ENCODE measurements at places on chromosomes 7 and 10. TPM values are rescaled to one million over a fixed set of nuclear protein-coding genes. Genes with fewer than 3 reads are reported as not detected.

DNA sequence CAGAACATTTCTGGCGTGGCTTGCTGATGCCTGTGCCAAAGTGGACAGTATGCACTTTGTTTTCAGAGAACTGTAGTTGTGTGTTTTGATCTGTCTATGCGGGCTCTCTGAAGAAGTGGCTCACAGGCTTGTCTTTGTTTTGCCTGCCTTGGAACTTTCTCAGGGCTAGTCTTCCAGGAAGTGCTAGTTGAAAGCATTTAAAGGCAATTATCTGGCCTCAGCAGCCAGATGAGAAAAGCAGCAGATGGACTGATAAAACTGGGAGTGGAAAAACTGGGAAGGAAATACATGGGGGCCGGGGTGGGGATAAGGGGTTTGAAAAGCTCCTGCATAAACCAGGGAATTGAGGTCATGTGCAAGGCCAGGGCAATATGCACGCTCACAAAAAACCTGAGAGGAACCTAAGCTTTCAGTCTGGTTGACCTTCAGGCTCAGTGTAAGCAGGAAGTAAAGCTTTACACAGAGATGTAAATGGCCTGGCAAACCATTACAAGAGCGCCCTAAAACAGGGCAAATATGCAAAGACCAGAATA is 94.5 kb downstream of the ZNF33B start:
- no peak for DNase-seq

- DNase-seq, result no peak
These were observed 58.3 kb downstream of the SHOC2 start for GRCh38 chr10:110977662-110978061.

GRCh38 chr10:4723860-4724259 is 102.1 kb upstream of the AKR1E2 start:
- DNase-seq, result no peak

GRCh38 chr7:29115753-29116152 is 30.6 kb downstream of the CPVL start:
- DNase-seq, result no peak

DNA sequence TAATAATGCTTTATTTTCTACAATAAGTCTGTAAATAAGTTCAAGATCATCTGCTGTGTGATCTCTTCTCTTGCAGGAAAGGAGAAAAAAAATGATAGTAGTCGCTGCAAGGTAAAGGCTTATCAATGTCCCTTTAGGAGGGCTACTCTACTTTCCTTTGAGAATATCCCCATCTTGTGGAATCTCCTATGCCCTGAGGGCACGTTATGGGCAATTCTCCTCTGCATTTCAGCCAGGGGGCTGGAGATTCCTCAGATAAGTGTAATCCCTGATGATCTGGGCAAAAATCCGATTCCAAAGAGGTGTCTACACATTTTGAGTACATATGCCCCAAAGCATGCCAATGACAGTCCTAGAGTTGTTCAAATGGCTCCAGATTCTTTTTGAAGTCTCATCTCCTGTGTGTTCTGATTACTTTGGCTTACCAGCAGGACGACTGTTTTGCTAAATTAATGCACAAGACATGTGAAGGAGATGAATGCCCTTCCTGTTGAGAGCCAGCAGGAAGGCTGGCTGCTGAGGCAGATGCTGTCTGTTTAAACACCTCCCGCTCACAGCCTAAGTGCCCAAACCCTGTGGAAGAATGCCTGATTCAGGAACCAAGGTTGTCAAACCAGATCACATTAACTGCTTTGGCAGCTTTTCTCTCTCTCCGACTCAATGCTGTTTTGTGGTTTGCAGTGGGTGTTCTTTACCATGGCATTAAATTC is 171.2 kb upstream of the COL1A2 start:
- no peak for DNase-seq

DNA sequence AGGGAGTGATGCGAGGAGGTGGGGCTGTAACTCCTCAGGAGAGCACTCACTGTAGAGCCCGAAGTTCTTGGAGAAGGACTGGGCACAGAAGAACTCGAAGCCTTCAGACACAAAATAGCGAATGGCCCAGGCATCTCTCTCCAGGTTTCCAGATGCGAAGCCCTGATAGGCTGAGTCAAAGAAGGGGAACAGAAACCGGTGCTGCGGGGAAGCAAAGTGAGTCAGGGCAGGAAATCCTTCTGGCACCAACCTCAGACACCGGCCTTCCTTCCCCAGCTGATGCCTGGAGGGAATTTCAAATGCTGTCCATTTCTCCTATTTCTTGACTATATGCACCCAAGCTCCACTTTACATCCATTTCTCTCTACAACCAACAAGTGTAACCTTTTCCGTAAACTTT is 26.8 kb downstream of the GOT1 start:
- no peak for DNase-seq

GRCh38 chr7:47080816-47081215 is 501.1 kb downstream of the TNS3 start:
- no peak for DNase-seq

DNA sequence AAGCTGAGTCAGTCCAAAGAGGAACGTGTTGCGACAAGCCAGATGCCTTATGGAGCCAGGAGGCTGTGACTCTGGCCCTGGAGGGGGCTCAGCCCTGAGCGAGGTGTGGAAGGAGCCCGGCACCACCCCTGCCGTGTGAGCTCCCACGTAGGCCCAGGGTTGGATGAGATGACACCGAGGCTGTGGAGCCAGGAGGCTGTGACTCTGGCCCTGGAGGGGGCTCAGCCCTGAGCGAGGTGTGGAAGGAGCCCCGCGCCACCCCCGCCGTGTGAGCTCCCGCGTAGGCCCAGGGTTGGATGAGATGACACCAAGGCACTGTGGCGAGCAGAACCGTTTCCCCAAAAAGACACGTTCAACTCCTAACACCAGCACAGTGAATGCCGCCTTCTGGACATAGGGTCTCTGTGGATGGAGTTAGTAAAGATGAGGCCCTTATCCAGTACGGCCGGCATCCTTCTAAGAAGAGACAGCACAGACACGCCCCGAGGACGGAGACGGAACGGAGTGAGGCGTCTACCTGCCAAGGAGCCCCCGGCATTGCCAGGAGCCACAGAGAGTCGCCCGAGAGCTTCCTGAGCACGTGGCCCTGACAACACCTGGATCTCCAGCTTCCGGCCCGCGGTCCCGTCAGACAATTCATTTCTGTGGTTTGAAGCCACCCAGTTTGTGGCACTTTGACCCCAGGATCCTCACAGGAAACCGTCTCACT is 472.5 kb downstream of the DNAJB6 start:
- DNase-seq, result no peak

GRCh38 chr10:48468866-48469511 is 135.9 kb downstream of the ARHGAP22 start:
- DNase-seq, result peak; percentile 48

- DNase-seq, result no peak
These were observed 10.8 kb upstream of the IFRD1 start for GRCh38 chr7:112439476-112439875.

- no peak for DNase-seq
These were observed 9.2 kb downstream of the CCDC201 start for GRCh38 chr7:45863715-45864114.

GRCh38 chr10:74018241-74018640 is 20.3 kb downstream of the VCL start:
- DNase-seq, result no peak

- no peak for DNase-seq
These were observed 35.3 kb upstream of the IFRD1 start for GRCh38 chr7:112414855-112415490.

GRCh38 chr7:148939128-148939755 is 55.2 kb upstream of the EZH2 start:
- no peak for DNase-seq

DNA sequence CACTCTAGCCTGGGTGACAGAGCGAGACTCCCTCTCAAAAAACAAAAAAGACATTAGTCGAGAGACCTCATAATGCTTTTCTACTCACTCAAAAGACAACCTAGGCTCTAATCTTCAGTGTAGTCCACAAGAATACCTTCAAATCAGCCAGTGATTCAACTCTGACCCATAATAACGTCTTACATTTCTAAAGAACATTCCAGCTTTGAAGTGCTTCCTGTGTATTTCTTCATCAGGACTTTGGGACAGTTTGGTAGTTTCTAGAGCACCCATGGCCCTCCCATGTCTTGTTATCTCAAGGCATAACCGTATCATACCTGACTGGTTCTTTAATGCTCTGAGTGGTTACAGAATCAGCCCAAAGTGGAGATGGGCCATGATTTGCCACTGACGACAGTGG is 221.3 kb downstream of the SKIDA1 start:
- DNase-seq, result no peak

DNA sequence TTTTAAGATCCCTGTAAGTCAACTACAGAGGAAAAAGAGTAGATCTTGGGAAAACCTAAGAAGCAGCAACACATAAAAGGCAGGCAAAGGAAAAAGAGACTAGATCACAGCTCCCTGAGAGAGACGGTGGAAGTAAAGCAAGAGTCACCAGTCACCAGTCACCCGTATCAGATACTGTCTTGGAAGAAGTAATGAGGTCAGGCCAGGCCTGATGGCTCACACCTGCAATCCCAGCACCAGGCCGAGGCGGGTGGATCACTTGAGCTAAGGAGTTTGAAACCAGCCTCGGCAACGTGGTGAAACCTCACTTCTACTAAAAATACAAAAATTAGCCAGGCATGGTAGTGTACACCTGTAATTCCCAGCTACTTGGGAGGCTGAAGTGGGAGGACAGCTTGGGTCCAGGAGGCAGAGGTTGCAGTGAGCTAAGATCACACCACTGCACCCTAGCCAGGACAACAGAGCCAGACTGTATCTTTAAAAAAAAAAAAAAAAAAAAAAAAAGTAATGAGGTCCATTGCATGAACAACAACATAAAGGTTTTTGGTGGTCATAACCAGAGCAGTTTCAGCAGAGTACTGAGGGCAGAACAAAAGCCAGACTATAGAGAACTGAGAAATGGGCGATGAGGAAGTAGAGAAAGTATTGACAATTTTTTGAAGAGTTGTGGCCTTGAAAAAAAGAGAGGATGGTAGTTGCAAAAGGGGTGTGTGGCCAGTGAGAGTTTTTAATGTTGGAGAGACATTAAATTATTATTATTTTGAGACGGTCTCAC is 16.9 kb downstream of the ZNF713 start:
- no peak for DNase-seq

- DNase-seq, result no peak
These were observed 126.7 kb downstream of the NRCAM start for GRCh38 chr7:108329514-108329913.

DNA sequence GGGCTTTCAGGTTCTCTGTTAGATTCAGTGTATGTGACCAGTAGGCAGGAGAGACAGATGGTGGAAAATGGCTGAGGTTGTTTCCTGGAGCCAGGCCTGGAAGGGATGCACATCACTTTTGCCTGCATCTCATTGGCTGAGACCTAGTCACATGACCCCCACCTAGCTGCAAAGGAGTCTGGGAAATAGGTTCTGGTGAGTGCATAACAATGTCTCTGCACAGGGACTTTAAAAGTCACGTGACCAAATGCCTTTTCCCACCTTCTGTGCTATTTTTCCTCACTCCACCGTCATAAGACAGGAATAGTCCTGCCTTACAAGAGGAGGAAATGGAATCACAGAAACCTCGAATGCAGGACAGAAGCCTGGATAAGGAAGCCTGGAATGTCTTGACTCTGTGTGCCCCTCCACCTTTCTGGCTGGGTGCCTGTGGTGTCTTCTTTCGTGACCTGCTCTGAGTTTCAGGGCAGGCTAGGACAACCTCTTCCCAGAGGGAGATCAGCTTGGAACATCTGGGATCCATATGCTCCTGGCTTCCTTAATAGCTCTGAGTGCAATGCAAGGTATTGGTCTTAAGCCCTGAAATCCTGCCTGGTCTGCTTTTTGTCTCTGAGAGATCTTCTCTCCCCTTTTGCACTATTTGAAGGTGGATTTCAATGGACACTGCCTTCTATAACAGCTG is 139.9 kb upstream of the ZNF438 start:
- DNase-seq, result no peak

DNA sequence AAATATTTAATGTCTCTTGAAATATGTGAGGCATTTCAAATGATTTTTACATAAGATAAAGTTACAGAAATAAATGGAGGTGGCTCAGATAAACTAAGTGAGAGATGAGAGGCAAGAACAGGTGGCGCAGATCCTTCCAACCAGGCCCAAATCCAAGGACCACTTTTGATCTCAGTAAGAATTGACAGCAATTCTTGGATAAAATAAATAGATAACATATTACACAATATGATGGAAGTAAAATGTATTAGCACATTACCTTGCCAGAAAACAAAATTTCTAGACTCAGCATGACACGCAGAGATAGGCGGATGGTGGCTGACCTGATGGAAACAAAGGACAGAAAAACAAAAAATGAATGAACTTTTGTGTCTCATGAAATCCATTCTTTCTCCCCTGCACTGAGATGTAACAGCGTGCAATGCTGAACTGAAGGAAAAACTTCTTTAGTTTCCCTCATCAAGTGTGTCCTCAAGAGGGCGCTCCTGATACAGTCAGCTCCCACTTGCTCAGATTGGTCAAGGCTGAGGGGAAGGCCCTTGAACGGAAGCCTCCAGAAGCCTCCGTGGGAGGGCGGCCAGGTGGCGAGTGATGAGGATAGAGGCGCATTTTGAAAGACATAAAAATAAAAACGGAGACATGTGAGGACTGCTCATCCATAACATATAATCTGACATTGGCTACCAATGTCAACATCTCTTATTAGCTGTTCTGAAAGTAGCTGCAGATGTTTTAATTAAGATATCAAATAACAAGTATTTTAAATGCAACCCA is 62.8 kb upstream of the GSDME start:
- peak; percentile 89 for DNase-seq

DNA sequence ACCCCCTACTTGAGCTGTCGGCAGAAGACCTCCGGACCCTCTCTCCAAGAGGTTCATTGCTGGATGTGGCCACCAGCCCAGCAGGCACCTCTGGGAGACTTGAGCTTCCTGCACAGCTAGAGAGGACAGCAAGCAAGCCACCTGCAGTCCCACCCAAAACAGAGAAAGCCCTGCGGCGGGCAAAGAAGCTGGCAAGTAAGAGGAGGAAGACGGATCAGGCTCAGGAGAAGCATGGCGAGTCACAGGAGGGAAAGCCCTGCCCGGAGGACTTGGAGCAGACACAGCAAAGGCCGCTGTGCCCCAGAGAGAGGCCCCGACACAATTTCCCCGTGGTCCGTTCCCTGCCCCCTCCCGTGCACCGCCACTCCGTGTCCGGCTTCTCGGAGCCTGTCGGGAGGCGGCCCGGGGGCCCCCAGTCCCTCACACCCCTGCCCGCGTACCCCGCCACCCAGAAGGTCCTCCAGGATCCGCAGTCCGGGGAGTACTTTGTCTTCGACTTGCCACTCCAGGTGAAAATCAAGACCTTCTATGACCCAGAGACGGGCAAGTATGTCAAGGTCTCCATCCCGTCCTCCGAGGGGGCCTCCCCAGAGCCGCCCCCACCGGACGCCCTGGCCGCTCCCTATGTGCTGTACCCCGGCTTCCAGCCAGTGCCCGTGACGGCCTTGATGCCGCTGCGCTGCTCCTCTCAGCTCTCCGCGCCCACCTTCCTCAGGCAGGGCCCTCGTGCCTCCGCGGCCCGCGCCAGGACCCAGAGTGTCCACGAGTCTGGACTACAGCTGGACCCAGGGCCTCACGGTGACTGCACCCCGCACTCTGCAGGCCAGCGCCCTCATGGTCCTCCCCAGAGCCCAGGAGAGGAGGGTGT is 27.2 kb downstream of the C10orf71 start:
- no peak for DNase-seq

Gene TMEM139
- total RNA-seq, result not detected

Gene SLC16A9
- total RNA-seq, result not detected

Gene KRIT1
- total RNA-seq, result 82.4 TPM

Gene SCRN1
- 48.2 TPM for total RNA-seq

Gene STYXL1
- 9.4 TPM for total RNA-seq

Gene GARIN1A
- 2.2 TPM for total RNA-seq

Gene GJC3
- total RNA-seq, result 0.33 TPM

All from sigmoid colon (tissue), 7 donors.